ENCODE measurements at places on chromosomes 6 and 20.

DNA sequence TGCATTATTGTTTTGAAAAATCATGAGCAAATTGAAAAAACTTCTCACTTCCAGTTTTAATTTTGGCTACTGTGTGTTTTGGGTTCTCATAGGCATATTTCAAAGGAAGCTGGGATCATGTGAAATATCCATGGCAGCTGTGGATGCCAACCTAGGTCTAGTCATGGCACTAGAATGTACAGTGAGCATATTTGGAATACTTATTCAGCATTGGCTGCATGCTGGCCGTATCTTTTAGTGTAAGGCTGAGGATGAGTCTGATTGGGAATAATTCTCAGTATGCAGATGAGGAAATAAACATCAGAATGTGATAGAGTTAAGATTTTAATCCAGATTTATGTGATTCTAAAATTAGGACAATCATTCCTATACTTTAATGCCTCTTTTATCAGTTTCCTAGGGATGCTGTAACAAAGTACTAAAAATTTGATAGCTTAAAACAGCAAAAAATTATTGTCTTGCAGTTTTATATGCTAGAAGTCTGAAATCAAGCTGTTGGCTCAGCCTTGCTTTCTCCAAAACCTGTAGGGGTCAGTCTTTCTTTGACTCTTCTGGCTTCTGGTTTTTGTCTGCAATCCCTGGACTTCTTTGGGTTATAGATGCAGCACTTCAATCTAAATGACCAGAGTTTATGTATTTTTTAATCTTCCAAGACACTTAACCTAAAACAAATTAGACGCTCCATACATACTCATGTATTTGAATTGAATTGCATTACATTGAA lies 37.7 kb upstream of the DEFB112 start:
- no peak for DNase-seq

DNA sequence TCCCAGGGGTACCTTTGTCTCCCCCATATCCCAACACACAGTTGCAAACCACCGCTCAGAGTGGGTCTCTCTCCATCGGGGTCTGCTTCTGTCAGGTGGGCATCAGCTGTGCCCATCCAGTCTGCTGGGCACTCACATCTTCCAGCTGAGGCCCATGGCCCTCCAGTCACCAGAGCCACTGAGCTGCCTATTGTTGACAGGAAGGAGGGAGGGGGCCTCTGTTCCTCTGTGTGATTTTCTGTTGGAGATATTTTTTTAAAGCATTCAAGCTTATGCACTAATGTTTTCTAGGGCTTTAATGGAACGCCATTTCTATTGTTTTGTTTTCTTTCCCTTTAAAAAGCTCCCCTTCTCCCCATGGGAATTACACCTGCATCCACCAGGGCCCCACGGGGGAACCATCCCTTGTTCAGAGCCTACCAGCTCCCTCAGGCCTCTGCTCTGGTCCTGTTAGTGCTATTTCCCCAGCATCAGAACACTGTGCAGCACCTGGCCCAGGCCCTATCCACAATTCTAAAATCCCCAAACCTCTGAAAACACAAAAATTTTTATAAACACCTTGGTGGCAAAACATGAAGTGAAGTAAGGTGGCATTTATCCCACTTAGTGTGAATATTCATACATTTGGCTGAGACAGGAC lies 326.2 kb downstream of the CD83 start:
- no peak for DNase-seq

DNA sequence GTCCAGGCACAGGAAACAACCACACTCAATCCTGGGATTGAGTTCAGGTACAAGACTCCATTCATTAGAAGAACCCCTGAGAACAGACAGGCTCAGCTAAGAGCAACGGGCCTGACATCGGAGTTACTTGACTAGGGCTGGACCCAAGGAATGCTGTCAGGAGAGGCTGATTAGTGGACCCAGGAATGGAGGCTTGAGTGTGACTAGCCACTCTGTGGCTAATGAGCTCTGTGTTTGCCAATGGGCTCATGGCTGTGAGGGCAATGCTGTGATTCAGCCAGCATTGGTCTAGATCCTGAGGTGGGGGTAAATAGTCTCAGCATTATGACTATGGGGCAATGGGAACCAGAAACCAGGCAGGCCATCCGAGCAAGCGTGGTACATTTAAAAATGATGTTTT lies 71.8 kb downstream of the RIOK1 start:
- DNase-seq: no peak

- DNase-seq: no peak
Observed at GRCh38 chr20:49411221-49411925, 71.1 kb downstream of the KCNB1 start.

DNA sequence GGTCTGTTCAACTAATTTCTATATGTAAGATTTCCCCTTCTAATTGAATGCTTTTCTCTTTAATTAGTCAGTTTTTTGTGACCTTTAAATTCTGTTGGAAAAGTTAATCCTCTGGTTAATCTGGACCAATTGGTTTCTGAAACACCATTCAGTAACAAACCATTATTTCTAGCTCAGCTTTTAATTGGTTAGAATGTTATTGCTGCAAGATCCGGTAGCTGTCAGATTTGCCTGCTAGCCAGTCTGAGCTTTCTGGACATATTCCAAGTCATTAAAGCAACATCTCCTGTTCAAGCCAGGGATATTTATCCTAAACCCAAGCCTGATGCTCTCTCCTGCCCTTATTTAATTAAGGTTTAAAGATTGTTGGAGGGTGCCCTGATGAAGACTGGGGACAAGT lies 55.1 kb upstream of the FBXL4 start:
- no peak for DNase-seq

GRCh38 chr6:148021165-148021564 lies 321.5 kb upstream of the SASH1 start:
- DNase-seq: no peak

DNA sequence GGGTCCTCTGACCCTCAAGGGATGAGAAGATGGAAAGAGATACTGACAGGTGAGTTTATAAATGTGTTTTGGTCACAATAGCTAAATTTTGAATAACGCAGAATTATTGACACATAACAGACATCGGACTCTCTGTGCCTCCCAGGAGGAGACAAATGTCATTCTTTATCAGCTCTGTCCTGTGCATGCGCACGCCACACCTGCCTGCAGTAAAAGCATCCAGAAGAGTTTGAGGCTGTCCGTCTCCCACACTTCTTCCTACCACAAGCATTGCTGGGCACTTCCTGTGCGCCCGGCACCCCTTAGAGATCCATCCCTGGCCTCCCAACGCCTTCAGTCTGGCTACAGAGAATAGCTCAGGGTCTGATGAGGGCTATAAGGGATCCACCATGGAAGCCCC lies 81.5 kb upstream of the CST7 start:
- DNase-seq: no peak

DNA sequence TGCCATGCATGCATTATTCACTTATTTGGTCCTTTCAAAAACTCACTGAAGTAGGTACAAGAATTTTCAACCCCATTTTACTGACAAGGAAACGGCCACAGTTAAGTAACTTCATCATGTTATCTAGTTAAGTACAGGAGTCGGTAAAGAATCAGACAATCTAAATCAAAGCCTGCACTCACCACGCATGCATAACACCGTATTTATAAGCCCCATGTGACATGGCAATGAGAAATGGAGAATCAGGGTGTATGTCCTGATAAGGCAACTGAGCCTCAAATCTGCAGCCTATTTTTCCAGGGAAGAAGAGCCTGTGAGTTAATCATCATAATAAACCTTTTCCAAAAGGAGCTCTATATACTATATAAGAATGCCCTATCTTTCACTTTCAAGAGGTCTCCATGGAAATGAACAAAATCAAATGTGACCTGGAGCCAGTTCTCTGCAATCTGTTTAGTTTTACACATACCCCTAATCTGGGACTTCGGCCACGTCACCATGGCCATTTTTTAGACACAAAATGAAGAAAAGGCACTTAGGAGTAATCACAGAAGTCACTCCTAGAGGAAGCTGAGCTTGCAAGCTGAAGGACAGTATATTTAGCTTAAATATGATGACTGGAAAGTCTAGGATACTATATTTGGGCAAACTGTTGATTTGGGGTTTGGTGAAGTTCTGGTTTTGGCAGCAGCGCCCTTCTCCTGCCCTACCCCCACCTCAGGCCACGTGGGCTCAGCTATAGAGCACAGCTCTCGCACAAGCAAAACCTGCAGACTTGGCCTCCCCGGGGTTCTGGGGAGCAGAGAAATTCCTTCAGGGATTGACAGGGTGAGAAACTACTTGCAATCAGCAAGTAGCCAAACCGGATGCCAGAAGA lies 19.2 kb downstream of the TRAM2 start:
- DNase-seq: no peak
